CD4-positive, alpha-beta T cell treated with Interleukin-1 beta for 1 hour (primary cell): ENCODE measurements at places on chromosomes 6 and 20.

DNA sequence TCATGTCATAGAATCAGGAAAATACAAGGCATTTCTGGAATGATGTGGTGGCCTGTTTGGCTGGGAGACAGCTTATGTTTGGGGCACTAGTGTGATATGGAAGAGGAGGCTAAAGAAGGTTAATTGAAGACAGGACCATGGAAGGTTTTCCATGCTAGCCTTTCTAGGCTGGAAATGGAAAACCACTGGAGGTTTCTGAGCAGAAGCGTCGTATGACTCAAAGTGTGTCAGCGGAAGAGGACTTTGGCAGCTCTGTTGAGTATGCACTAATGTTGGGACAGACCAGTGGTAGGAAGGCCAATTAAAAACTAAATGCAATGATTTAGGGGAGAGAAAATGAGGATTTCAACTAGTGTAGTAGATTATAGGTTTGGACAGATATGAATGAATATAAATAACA, 413.1 kb downstream of the PLCB1 start:
- no peak for DNase-seq

DNA sequence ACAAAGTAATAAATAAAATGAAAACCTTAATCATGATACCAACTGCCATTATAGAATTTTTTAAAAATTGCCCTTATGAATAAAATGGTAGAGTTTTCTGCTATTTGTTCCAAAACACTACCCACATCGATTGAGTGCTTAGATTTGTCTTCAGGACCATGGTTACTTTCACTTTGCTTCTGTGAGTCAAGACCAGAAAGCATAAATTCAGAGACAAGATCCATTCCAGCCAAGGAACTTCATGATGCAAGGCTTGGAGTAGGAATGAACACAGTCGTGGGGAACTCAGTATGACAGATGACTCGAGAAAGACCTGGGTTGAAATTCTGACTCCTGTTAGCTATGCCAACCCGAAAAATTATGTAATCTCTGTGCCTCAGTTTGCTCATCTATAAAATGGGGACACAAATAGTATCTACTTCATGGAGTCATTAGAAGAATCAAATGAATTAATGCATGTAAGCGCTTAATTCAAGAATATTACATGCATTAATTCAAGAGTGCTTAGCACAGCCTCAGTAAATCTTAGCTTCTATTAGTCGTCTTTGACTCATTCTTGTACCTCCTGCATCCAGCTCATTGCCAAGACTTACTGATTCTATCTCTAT, 72.5 kb upstream of the MYLIP start:
- DNase-seq, result no peak

GRCh38 chr6:166969390-166970002, 13.1 kb upstream of the RNASET2 start:
- no peak for DNase-seq

DNA sequence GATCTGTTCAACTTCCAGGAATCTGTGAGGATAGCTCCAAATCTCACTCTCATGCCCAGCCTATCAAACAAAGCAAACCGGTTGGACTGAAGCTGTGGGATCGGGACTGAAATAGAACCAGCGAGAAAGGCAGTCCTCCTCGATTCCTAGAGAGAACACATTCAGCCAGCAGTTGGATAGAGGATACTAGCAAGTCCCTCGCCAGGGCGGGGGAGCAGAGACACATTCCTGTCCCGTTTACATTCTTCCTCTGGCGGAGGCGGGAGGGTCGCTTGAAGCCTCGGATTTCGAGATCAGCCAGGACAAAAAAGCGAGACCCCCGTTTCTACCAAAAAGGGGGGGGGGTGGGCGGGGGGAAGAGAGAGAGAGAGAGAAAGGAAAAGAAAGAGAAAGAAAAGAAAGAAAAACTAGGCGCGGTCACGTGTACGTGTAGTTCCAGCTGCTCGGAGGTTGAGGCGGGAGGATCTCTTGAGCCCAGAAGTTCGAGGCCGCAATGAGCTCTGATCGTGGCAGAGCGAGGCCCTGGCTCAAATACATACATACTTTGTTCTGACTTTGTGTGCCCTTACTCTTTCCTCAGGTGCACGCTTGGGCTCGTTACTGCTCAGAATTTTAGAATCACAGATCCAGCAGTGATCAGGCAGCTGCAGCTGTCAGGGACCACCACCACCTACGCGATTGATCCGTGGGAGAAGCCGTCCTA, 19.5 kb downstream of the ZNF311 start:
- no peak for DNase-seq

- DNase-seq, result no peak
Measured at GRCh38 chr6:168959696-168960095, 293.9 kb downstream of the THBS2 start.

DNA sequence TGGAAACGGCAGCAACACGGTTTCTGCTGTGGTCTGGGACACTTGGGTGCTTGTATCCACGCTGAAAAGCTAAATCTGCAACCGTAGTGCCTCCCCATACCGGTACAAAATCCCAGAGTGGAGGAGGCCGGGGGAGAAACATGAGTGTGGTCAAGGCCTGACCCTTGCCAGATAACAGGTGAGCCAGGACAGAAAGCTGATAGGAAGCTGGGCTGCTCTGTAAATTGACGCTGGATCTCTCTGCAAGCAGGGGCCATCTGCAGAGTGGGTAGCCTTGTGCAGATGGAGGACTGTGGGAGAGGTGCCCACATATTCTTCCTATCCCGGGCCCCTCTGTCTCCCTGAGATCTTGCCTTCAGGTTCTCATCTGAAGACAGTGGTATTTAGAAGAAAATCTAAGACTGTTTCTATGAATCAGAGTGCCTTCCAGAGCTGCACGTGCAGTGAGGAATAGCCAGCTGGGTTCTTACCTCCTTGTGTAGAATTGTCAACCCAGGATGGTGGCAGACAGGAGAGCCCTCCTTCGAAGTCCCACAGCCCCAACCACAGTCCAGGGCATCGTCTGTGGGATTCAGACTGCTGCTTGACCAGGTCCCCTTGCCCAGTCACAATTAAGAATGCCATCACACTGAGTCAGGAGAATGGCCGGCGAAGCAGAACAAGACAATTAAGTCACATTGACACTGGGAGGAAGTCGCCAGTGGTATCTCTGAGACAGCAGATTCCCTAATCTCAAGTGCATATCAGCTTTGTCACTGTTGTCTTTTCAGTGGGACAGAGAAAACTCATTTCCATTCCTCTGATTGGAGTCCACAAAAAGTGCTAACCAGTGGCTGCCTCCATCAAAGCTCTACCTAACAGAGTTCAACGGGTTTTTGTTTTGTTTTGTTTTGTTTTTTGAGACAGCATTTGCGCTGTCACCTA, 100.0 kb upstream of the RIPOR2 start:
- DNase-seq, result no peak

DNA sequence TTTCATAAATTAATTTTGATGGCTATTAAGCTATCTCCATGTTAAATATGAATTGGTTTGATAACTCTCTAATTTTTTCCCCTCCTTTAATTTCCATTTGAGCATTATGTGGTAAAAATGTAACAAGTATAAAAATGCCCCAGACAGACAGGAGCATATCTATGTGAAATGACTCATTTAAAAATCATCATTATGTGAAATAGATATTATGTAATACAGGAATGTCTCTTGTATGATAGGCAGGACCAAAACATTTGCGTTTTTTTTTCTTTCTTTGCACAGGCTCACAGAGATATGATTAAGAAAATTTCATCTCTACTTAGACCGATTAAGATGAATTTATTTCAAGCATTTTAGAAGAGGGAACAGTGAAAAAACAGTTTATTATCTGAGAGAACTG, 95.8 kb downstream of the AKAP7 start:
- DNase-seq, result no peak

DNA sequence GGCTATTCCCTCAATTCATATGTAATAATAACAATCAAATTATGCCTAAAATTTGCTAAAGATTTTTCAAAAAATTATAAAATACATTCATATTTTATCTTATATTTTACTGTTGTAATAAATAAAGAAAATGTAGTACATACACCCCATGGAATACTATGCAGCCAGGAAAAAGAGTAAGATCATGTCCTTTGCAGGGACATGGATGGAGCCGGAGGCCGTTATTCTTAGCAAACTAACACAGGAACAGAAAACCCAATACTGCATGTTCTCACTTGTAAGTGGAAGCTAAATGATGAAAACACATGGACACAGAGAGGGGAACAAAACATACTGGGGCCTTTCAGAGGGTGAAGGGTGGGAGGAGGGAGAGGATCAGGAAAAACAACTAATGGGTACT, 584.2 kb upstream of the MMS22L start:
- no peak for DNase-seq

GRCh38 chr6:84521511-84521910, 242.9 kb downstream of the TBX18 start:
- no peak for DNase-seq

GRCh38 chr6:32967151-32968091, 973 bp upstream of the BRD2 start:
- DNase-seq, result peak; percentile 40

GRCh38 chr6:24720131-24720603, 1.2 kb upstream of the C6orf62 start:
- DNase-seq, result peak; percentile 86

DNA sequence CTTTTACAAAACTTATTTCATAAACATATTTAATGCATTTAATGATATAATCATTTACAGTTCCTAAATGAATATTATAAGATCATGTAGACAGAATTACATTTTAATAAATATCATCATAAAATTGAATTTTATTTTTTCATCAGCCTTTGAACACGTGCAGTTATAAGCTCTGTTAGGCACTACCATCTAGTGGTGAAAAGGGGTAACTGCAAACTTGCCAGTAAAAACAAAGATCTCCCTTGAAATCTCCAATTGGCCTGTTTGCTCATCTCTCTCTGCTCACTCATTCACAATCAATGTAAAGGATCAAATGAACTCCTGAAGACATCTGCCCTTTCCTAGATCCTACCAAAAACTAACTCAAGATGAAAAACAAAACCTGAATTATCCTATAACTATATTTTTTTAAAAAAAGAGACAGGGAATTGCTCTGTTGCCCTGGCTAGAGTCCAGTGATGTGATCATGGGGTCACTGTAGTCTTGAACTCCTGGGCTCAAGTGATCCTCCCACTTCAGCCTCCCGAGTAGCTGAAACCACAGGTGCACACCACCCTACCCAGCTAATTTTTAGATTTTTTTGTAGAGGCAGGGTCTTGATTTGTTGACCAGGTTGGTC, 31.7 kb downstream of the SAMHD1 start:
- peak; percentile 73 for DNase-seq

GRCh38 chr20:33847006-33847405, 35.9 kb downstream of the CHMP4B start:
- DNase-seq, result no peak

- no peak for DNase-seq
Measured at GRCh38 chr6:132063204-132063603, 112.0 kb upstream of the CCN2 start.

DNA sequence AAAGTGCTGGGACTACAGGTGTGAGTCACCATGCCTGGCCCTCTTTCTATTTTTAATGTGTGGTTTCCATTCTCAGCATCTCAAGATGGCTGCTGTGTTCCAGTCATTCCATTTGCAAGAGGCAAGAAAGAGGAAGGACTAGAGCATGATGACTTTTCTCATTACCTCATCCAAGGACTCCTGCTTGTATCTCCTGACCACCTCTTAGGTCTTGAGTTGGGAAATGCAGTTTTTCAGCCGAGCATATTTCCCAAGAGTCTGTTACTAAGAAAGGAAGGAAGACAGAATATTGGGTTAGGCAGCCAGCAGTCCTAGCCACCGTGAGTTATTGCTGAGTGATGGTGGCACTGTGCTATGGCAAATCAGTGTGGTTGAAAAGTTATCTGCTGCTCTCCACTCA, 108.4 kb upstream of the INSM1 start:
- no peak for DNase-seq

- no peak for DNase-seq
Measured at GRCh38 chr6:28212510-28213212, 12.4 kb upstream of the ZSCAN9 start.

GRCh38 chr20:46870041-46870440, 24.6 kb upstream of the EYA2 start:
- no peak for DNase-seq

- no peak for DNase-seq
Measured at GRCh38 chr6:37339741-37340638, 13.8 kb upstream of the RNF8 start.

- no peak for DNase-seq
Measured at GRCh38 chr6:144331491-144331969, 46.4 kb downstream of the UTRN start.

- DNase-seq, result no peak
Measured at GRCh38 chr6:55574556-55574955, 4.4 kb downstream of the HMGCLL1 start.

- no peak for DNase-seq
Measured at GRCh38 chr20:1686151-1686748, 28.7 kb upstream of the SIRPG start.

- DNase-seq, result no peak
Measured at GRCh38 chr6:51678905-51679620, 408.4 kb downstream of the PKHD1 start.

DNA sequence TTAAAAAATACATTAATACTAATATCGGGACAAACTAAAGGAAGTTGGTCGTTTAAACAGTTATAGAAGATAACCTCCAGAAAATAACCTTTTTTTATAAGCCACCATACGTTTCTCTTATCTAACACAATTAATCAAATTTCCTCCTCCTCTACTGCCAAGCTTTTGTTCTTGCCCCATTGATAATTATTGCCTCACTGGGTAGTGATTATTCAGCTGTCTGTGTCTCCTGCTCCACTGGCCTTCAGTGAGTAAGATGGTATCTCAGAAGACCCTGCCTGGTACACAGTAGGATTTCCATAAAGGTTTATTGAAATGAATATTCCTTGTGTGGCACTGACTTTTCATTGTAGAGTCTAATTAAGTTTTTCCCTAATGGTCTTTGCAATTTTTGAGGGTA, 165.5 kb upstream of the SCGN start:
- no peak for DNase-seq

GRCh38 chr6:118892355-118892991, 1.5 kb upstream of the ASF1A start:
- no peak for DNase-seq

DNA sequence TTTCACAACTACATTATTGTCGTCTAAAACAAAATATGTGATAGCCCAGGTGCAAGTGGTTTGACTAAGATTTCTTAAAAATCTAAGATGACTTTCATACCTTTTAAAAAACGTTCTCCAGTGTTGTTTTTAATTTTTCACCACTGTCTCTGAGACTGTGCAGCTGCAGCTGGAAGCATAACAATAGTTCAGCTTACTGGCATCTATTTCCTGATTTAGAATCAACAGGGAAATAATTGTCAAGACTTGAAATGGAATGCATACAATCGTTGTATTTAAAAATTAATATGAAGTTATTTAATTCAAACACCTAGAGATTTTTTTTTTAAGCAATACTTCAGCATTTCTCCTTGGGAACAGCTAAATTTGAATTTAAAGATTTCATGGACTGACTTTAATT, 982.0 kb upstream of the EPHA7 start:
- DNase-seq, result no peak

DNA sequence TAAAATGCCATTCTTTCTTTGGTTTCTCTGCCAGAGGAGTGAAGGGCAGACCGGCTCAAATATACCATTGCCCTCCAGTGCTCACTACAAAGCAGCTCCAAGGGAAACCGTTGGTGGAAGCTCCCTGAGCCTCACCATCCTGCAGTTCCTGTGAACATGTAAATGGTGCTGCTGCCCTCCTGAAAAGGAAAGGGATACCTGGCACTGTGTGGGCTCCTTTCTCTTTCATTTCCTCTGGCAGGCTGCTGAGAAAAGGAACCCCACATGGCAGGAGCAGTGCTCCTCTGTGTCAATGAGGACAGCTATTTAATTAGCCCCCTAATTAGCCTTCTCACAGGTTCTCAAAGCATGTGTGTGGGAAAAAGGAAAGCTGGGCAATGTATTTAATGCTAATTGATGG, 142.5 kb downstream of the KLHL32 start:
- DNase-seq, result no peak

GRCh38 chr6:102670735-102671134, 1277.2 kb downstream of the GRIK2 start:
- no peak for DNase-seq

- no peak for DNase-seq
Measured at GRCh38 chr20:30484009-30484748, 773.3 kb upstream of the DEFB115 start.
